ENCODE measurements at places on chromosomes 5 and 9.

DNA sequence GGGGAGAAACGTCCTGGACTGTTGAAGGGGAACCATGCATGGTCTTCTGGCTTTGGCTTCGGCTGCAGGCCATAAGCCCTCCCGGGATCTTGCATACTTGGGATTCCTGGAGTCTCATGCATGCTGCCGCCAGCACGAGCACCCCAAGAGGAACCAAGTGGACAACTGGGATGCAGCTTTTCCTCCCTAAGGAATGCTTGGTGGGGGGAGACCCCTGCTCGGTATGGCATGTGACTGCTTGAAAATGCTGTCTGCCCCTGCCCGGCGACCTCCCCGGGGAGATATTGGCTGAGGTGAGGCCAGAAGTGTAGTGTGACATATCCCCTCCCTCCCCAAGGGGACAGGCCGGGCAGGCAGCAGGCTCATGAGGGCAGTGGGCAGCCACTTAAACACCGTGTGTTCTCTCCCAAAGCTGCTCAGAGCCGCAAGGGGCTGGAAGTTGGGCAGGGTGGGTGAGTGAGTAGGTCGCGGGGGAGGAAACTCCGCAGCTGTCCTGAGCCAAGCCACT lies 15.7 kb downstream of the TMEM171 start:
- DNase-seq = no peak

- no peak for DNase-seq
Observed at GRCh38 chr9:21565155-21565554, 83.0 kb upstream of the IFNE start.

GRCh38 chr9:121217609-121218292 lies 16.1 kb upstream of the RAB14 start:
- DNase-seq = no peak

DNA sequence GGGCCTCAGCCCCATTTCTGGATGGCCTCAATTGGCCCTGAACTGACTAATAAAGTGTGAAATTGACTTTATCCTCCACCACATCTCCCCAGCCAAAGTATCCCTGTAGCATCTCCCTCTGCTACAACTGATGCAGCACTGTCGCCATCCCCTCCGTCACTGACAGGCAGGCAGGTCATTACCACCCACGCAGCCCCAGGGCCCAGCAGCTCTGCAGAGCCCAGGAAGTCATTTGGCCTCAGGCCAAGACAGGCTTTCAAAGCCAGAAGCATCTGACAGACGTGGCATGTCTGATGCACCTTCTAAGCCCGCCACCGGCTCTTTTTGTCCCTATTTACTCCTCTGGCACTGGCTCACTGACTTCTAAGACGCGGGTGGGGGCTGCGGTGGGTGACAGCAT lies 65.3 kb downstream of the ARHGEF37 start:
- DNase-seq = no peak

DNA sequence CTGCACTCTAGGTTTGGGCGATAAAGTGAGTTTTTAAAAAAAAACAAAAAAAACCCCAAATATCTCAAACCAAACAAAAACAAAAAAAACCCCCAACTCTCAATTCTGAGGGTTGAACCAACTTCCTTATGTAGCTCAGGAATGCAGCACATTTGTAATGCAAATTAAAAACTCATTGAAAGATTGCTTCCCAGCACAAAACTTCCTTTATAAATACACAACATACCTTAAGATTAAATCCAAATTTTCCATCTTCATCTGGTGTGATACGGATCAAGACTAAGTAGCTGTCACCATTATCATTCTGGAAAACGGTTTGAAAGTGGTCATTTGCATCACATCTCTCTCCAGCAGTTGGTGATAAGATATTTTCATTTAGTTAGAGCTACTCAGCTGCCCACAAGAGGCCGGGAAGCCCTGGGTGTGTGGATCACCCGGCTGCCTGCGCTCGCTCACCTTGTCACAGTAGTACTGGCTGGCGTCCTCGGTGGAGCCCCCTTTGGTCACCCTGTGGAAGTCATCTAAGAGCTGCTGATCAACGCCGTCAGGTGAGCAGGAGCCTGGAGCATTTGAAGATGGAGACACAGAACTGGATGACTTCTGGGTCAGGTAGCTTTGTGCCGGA lies 88.2 kb downstream of the PTPN3 start:
- DNase-seq = no peak

DNA sequence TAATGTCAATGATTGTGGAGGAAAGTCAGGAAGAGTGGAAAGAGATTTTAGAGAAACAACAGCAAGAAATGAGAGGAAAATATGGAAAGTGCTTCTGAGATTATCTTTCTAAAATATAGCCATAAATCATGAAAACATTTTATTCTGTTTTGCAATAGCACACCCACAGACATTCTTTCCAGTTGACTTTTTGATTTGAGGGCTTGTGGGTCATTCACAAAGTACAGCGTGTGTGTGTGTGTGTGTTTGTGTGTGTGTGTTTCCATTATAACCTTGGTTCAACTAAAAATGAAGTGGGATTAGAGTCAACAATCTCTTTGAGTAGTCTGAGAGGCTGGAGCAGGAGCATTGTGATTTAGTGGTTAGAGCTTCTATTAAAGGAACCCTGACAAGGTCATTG lies 116.6 kb upstream of the GAS1 start:
- no peak for DNase-seq

GRCh38 chr5:113050721-113051382 lies 74.3 kb downstream of the DCP2 start:
- peak; percentile 74 for DNase-seq

DNA sequence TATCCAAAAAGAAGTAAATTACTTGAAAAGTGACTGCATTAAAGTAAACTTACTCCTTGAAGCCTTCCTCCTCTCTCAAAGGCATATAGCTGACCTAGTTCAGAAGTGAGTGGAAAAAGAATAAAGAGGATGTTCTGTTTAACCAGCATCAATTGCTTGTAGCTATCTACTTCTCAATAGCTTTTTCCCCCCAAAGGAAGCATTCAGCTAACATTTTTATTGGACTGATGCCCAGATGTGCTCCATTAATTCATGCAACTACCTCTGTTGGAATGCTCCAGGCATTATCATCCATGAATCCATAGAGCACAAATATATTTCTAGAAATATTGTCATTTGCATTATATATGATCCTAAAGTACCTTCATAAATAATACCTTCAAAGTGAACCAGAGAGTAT lies 132.8 kb downstream of the RASEF start:
- no peak for DNase-seq

GRCh38 chr9:18662320-18662719 lies 188.4 kb downstream of the ADAMTSL1 start:
- DNase-seq = no peak

GRCh38 chr9:134558124-134558905 lies 83.3 kb upstream of the COL5A1 start:
- DNase-seq = no peak

DNA sequence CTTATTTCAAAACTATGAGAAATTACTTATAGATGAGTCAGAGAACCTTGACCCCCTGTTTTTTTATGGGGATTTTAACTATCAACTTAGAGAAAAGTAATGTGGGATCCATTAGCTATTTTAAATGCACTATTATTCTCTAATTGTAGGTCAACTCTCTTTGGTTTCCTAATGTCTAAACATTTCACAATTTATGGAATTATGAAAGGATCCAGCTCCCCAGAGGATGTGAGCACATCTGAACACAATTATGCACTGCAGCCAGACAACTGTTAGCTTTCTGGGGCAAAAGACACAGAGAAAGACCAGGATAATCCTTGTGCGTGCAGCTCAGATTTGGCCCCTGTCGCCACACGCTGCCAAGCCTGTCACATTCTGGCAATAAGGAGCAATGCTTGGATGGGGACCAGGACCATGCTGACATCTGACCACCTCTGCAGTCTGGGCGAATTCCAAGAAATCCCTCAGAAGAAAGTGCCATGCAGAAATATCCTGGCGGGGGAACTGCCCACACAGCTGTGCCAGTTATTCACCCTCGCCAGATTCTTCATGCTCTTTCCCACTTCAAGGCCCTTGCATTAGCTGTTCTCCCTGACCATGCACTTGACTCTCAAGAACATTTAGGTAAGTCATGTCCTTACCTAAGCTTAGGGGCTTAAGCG lies 22.2 kb upstream of the CMBL start:
- peak; percentile 55 for DNase-seq

- no peak for DNase-seq
Observed at GRCh38 chr5:180540050-180540694, 46.0 kb downstream of the CNOT6 start.

DNA sequence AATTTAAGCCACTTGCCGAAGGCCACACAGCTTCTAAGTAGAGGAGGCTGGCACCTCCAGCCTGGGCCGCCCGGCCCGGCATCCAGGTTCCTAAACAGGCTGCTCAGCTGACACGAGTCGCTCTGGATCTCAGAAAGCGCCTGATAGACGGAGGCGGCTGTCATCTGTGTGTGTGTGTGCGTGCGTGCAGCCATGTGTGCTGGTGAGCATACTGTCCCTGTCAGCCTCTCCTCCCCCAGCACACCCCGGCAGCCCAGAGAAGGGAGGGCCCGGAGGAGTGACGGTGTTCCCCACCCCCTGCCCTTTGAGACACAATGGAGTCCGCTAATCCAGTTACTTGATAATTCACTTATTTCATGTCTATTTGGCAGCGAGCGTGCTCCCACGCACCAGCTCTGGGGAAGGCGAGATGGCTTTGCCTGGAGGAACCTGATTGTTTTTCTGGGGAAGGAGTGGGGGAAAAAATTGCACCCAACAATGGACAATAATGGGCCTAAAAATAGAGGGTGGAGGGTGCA lies 20.0 kb downstream of the NTNG2 start:
- DNase-seq = no peak

GRCh38 chr9:131308906-131309529 lies 19.5 kb downstream of the PLPP7 start:
- no peak for DNase-seq

Data from left hindlimb (tissue), 1 donor.